ENCODE measurements at places on chromosomes 6 and 20. TPM values are rescaled to one million over a fixed set of nuclear protein-coding genes. Genes with fewer than 3 reads are reported as not detected.

- H3K36me3 ChIP-seq, result no peaks in the 10 kb centered on the region
- H3K4me1 ChIP-seq, result no peaks in the 10 kb centered on the region
- peak; percentile 17 for DNase-seq
- H3K27me3 ChIP-seq, result no peaks in the 10 kb centered on the region
- H3K4me3 ChIP-seq, result no peak overlapping the region
- no peak overlapping the region for H3K27ac ChIP-seq
Measured at GRCh38 chr6:25889877-25890853, 16.1 kb upstream of the SLC17A3 start.

- H3K27me3 ChIP-seq, result no peaks in the 10 kb centered on the region
- no peaks in the 10 kb centered on the region for H3K36me3 ChIP-seq
- H3K4me3 ChIP-seq, result no peak overlapping the region
- H3K4me1 ChIP-seq, result peaks cover 6% of the 10 kb centered on the region
- DNase-seq, result no peak
Measured at GRCh38 chr20:57288651-57289277, 22.3 kb upstream of the BMP7 start.

GRCh38 chr6:135088818-135089809 is 34.5 kb upstream of the HBS1L start:
- no peak for DNase-seq
- no peaks in the 10 kb centered on the region for H3K4me1 ChIP-seq
- no peak overlapping the region for H3K27ac ChIP-seq

GRCh38 chr6:79030023-79030422 is 48.0 kb downstream of the PHIP start:
- DNase-seq, result no peak
- peaks cover 1% of the 10 kb centered on the region for H3K4me1 ChIP-seq
- no peak overlapping the region for H3K4me3 ChIP-seq
- no peak overlapping the region for H3K27ac ChIP-seq
- H3K36me3 ChIP-seq, result no peaks in the 10 kb centered on the region

ADAM33 gene
- 20.2 TPM for total RNA-seq

Data from ovary (tissue), 10 donors.